CD4-positive, alpha-beta T cell treated with Interleukin-17A for 4 hours (primary cell): ENCODE measurements at places on chromosomes 7 and 10.

- DNase-seq, result no peak
Measured at GRCh38 chr10:97578171-97578844, 5.7 kb downstream of the ANKRD2 start.

DNA sequence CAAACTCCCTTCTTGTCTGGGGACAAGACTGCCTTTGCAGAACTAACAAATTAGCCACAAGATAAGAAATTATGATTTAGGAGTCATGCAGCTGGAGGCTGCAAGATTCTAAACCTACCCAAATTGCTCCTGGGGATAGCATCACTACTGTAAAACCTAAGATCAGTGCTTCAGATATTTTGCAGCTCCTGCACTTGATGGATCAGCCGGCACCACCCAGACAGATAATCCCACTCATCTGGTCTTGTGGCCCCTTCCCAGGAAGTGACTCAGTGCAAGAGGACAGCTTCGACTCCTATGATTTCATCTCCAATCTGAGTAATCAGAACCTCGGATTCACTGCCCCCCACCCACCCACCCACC, 181.9 kb downstream of the AKR1D1 start:
- DNase-seq, result no peak

DNA sequence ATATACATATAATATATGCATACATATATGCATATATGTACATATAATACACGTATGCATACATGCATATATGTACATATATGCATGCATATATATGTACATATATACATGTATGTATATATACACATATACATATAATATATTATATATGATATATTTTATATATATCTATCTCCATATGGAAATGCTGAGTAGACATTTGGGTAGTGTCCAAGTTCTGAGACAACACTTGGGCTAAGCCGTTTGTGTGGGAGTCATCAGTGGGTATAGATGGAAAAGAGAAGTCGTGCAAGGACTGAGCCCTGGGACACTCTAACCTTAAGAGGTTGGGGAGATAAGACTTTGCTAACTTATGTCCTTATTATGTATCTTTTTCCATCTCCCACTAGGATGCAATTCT, 165.2 kb upstream of the PODXL start:
- DNase-seq, result no peak

- DNase-seq, result no peak
Measured at GRCh38 chr10:93435621-93436397, 46.3 kb downstream of the MYOF start.

GRCh38 chr10:8504499-8504898, 450.0 kb downstream of the GATA3 start:
- no peak for DNase-seq

DNA sequence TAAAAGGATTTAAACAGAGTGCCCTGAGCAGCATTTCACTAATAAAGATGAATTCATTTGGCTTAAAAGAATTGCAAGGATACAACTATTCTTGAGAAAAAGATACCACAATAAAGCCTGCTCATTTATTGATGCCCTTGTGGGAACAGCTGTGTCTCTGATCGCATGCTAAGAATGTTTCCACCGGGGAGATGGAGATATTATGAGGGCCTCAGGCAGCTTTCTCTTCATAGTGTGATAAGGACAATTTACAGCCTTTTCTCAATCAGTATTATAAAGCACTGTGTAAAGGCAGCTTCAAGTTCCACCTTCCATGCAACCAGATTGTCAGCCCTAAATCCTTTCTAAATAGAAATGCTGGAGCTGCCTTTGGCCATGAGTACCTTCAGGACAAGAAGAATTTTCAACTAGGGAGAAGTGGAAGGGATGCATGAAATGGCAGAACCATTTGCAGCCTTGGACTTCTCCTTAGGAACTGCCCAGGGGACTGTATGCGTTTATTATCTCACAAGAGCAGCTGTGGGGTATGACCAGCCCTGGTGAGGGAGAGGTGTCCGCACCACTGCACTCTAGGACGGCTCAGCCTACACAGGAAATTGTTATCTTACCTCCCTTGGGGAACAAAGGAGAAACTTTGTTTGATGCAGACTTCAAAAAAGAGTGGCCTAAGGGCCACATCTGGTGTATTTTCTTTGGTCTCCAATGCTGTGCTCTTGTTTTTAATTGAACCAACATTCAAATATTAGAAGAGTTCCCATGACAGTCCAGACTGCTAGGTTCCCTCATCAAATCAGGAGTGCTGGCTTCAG, 116.9 kb upstream of the PCGF5 start:
- no peak for DNase-seq

DNA sequence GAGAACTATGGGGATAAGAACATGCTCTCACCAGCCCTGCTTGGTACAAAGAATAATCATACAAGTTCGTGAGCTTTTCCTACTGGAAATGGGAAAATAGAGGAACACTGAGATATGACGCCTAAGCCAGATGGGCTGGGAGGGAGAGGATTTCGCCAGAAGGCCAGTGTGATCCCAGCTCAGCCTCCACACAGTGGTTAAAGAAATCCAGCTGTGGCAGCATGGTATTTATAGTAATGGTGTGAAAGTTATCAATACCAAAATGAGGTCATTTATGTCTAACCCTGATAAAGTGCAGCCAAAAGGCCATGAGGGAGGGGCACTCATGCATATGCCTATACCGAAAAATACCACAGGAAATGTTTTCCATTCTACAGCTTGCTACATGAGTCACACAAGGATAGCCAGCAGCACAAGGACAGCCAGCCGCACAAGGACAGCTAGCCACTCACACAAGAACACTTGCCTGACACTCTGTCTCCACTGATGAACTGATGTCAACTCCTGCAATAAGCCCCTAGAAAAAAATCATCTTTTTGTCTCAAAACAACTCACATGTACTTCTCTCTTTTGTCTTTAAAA, 49.4 kb downstream of the FRMPD2 start:
- DNase-seq, result no peak

GRCh38 chr7:1920266-1920681, 250.2 kb downstream of the ELFN1 start:
- peak; percentile 78 for DNase-seq
